ENCODE measurements at places on chromosomes 2 and 18.

DNA sequence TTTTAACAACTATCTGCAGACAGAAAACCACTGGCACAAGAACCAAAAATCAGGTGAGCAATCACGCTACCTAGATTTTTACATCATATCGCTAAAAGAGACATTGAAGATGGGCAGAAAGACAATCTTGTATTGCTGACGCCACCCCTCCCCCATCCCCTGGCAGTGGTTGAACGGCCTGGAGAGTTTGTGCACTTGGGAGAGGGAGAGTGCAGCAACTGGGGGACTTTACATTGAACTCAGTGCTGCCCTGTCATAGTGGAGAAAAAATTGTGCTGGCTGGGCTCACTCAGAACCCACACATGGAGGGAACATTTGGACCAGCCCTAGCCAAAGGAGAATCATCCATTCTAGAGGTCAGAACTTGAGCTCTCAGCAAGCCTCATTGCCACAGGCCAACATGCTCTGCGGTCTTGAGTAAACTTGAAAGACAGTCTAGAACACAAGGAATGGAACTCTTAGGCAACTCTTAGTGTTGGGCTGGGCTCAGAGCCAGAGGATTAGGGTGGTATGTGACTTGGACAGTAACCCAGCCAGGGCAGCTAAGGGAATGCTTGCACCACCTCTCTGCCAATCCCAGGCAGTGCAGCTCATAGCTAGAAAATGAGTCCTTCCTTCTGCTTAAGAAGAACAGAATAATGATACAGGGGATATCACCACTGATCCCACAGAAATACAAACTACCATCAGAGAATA, 220.0 kb upstream of the CYP26B1 start:
- DNase-seq, result peak; percentile 95

DNA sequence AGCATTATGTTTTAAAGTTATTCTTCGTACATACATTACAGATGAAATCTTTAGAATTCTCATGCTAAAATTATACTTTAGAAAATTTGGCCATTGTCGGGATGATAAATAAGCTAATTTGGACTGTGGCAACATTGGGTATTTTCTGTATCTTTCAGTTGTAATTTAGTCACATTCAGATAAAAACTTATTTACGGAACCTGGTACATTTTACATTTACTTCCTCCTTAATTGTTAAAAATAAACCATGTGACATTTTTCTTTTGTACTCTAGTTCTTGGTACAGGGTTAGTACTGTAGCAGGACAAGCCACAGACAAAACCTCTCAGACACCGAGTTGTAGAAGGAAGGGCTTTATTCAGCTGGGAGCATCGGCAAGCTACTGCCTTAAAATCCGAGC, 4.2 kb downstream of the CNDP2 start:
- no peak for DNase-seq

- no peak for DNase-seq
These were observed 781.4 kb upstream of the GYPC start for GRCh38 chr2:125874564-125874963.

GRCh38 chr2:138066139-138066806, 102.0 kb downstream of the HNMT start:
- no peak for DNase-seq

- peak; percentile 90 for DNase-seq
These were observed 52.5 kb downstream of the SETBP1 start for GRCh38 chr18:44733069-44733753.

GRCh38 chr2:75666911-75667310, 20.3 kb downstream of the MRPL19 start:
- no peak for DNase-seq

GRCh38 chr2:72893594-72894319, 6.5 kb downstream of the SPR start:
- no peak for DNase-seq

- no peak for DNase-seq
These were observed 94.2 kb upstream of the STPG4 start for GRCh38 chr2:47249157-47249900.

DNA sequence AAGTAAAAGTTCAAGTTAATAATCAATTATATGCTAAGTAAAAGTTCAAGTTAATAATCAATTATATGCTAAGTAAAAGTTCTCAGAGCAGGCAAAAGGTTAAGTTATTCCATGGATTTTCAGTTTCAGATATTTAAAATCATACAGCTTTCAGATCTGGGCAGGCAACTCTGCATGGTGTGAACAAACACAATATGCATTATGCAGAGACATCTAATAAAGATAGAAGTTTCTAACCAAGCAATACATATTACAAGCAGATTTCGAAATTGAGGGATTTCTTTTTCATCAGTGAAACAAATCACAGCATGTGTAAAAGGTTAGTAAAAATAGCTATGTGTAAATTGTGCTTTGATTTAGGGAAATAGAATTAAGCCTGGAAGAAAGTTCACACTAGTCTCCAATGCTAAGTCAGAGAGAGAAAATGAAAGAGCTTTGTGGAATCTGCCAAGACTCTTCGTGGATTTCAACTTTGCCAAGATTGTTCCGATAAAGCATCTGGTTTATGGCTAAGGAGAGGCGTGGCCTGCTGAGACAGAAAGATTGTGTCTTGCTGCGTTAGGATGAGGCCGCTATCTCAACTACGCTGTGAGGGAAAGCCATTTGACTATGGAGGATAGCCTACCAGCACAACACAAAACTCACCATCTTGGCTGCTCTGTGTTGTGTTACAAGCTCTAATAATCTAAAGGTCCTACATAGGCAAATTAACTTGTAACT, 60.1 kb upstream of the SLC16A14 start:
- DNase-seq, result no peak

DNA sequence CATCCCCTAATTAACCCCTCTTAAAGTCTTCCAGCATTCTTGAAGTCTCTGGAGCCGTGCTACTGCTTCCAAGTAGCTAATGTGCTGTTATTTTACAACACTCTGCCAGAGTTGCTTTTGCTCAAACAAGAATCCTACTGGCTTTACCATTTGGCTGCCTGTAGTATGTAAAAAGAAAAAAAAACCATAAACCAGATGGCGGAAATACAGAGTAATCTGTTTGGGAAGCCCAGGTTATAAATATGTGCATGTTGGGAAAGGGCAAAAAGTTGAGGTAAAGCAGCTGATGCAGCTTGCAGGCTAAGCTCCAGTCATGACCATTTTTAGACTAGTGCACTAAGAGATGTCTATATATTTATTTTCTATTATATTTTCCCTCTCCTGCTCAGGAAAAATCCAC, 313.2 kb upstream of the ETAA1 start:
- no peak for DNase-seq

DNA sequence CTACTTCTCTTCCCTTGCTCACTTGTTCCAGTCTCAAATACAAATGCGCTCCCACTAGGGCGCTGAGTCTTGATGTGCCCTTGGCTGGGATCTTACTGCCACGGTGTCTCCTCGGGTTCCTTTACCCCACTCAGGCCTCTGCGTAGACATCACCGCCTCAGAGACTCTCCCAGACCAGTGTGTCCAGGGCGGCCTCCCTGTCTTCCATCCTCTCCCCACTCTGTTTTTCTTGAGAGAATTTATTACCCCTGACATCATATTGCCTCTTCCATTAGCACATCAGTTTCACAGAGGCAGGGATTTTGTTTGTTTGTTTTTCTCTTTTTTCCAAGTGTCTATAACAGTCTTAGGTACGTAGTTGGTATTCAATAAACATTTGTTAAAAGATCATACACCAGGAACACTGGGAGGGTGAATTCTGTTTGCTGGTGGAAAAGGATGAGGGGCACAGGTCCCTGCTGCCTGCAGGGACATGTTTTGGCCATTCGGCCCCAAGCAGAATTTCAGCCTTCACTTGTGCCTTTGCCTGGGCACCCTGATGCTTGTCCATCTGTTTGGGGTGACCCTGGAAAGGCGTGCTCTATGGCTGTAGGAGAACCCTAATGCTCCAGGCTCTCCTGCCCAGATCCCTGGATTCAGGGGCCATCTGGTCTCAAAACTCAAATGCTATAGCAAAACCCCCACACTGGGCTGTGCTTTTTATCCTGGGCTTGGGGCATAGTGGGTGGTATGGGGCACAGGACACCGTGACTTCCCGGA, 55.0 kb downstream of the RPL37A start:
- no peak for DNase-seq

GRCh38 chr2:131400849-131401248, 36.9 kb upstream of the RAB6D start:
- DNase-seq, result no peak

- DNase-seq, result no peak
These were observed 80.4 kb downstream of the MYOM1 start for GRCh38 chr18:3139406-3139805.

All from RWPE2 (cell line).